GM04503 (cell line): ENCODE measurements at places on chromosomes 3 and 15.

- no peak for DNase-seq
These were observed 84.1 kb downstream of the PPCDC start for GRCh38 chr15:75107516-75107907.

GRCh38 chr15:26635614-26636013, 137.3 kb downstream of the GABRB3 start:
- DNase-seq = no peak

GRCh38 chr3:34056181-34056910, 257.9 kb downstream of the PDCD6IP start:
- no peak for DNase-seq

DNA sequence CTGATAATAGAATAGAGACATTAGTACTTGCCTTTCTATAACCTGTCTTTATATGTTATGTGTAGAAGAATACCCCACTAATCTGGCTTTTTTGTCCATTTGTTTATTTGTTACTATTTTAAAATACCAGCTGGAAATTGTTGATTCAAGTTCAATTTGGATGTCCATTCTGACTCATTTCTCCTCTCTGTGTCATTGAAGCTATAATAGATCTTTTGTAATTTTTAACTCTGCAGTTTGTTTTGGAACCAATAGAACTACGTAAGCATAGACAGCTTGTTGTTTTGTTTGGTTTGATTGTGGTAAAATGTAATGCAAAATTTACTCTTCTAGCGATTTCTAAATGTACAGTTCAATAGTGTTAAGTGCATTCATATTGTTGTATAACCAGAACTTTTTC, 390.4 kb downstream of the ZIC1 start:
- no peak for DNase-seq

DNA sequence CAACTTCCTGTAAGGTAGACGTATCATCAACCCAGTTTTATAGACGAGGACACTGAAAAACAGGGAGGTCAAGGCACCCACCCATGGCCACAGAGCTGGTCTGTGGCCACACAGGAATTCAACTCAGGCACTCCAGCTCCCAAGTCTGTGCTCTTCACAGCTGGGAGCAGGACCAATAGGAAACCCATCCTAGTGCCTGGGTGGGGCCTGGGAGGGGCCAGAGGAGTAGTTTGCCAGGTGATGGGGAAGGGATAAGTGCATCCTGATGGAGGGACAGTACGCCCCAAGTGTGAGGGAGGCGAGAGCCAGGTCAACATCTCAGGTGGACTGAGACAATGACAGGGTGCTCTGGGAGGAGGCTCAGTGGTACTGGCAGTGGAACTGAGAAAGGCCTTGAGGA, 22.0 kb downstream of the KIF9 start:
- DNase-seq = no peak

DNA sequence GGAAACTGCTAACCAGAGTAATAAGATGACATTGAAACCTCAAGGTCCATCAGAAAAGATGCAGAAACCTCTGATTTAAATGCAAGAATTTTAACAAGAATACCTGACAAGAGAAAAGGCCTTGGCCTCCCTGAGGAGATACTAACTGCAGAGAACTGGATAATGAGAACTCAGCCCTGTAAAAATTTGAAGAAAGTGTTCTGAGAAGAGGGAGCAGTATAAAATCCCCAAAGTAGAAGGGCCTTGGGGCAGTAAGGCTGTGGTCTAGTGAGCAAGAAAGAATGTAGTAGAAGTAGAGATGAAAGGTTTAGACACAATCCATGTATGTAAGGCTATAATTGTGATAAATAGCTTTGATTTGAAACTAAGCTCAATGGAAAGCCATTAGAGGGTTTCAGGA, 394.1 kb downstream of the ZBBX start:
- DNase-seq = no peak

DNA sequence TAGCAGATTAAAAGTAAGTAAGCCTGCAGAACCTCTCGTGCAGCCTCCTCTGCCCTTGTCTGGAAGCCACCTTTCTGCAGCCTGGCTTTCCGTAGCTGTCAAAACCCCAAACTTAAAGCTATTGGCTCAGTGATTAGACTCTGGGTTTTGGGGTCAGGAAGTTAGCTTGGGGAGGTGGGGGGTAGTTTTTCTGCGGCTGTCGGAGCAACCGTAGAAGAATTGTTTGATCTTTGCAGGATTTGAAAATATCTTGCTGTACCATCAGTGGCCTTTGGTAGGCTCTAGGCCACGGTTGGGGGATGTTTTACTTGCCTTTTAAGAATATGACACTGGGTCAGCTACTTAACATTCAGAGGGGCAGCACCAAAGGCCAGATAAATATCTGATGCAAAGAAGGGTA, 88.4 kb upstream of the RASGRP1 start:
- DNase-seq = no peak

DNA sequence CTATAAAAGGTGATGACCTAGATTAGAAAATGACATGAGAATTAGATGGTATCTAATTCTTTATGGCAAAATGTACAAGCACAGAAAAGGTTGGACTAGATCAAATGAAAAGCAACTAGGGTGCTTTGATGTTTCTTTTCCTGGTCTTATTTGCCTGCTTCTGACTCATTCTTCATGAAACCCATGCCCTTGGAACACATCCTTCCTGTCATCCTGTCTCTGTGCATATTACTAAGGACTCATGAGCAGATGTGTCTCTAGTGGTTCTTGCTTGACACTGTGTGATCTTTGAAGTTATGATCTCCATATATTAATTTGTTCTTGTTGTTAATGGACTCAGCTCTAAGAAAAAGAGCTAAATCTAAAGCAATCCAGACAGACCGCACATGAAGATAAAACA, 314.0 kb downstream of the ERC2 start:
- no peak for DNase-seq

GRCh38 chr15:95864467-95864886, 466.0 kb upstream of the NR2F2 start:
- DNase-seq = no peak

GRCh38 chr15:65818927-65819562, 27.0 kb upstream of the DENND4A start:
- DNase-seq = no peak

- DNase-seq = no peak
These were observed 393.5 kb downstream of the RSL24D1 start for GRCh38 chr15:54803134-54803808.

DNA sequence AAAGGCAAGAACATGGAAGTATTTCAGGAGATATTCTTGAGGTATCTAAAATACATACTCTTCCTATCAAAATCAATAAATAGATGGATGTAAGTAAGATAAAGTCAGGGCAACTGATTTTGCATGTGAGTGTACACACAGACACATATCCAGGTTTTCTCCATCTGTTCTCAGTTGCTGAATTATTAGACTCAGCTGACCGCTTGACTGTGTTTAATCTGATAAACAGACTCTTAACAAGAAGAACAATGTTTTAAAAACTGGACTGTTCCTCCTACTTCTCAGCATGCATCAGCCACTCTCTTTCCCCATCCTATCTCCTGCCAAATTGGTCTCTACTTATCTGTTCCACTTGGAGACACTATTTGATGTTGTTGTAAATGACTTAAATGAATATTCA, 73.5 kb downstream of the GOLGA8G start:
- DNase-seq = no peak

GRCh38 chr15:55334997-55335396, 16.0 kb downstream of the PIGB start:
- no peak for DNase-seq

DNA sequence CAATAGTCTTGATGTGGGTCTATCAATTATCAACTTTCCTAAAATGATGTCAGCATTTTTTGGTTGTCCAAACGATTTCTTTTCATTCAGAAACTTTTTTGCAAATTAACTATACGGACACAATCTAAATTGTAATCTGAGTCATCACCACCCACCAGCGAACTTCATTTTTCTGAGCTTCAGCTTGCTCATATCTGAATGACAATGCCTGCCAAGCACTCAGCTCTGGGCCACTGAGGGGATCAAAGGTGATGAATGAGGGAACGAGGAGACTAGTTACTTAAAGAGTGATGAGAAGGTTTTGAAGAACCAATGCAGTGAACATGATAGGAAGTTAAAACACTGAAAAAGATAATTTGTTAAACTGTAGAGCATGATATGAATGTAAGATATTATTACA, 14.9 kb upstream of the TBC1D23 start:
- no peak for DNase-seq

- DNase-seq = no peak
These were observed 31.3 kb downstream of the CCDC13 start for GRCh38 chr3:42741796-42742195.

DNA sequence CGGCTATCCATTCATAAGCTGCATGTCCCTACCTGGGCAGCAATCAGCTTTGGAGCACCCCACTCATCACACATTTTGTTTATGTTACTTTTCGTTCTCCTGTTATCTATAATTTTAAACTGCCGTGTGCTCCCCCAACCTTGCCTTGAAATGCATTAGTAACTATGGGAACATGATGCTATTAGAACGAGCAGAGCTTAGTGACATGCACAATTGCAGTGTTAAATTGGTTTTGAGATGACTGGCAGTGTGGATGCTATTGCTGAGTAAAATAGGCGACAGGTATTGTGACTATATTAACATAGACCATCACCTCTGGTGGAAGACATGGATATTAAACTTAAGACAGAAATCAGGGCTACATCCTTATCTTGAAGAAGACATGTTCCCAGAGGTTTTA, 191.6 kb downstream of the KCNAB1 start:
- no peak for DNase-seq

GRCh38 chr3:7573330-7573729, 712.4 kb downstream of the GRM7 start:
- no peak for DNase-seq

- no peak for DNase-seq
These were observed 221.4 kb downstream of the GABRB3 start for GRCh38 chr15:26551473-26551872.

DNA sequence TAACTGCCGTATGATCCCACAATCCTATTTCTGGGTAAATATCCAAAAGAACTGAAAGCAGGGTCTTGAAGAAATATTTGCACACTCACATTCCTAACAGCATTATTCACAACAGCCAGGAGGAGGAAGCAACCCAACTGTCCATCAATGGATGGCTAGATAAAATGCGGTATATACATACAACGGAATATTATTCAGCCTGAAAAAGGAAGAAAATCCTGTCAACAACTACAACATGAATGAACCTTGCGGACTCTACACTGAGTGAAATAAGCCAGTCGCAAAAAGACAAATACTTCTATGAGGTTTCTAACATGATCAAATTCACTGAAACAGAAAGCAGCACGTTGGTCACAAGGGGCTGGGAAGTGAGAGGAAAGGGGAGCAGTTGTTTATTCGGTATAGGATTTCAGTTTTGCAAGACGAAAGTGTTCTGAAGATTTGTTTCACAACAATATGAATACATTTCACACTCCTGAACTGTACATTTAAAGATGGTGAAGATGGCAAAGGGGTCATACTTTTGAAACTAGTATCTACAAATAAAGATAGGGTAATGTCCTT, 6.2 kb downstream of the DLG1 start:
- no peak for DNase-seq

DNA sequence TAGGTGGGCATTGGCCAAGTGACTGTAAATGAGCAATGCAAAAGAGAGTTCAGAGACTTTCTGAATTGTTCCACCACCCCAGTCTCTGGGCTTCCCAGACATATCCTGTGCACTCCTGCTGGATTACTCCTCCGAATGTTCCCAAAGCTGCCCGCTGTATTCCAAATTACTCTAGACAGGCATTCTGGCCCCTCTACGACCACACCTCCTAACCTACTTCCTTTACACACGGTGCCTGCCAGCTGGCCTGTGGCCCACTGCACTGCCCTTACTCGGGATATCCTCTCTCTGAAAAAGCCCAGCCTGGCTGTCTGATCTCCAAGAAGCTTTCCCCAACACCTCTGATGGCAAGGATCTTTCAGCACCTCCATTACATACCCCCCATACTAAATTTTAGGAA, 66.6 kb downstream of the DUT start:
- DNase-seq = no peak

DNA sequence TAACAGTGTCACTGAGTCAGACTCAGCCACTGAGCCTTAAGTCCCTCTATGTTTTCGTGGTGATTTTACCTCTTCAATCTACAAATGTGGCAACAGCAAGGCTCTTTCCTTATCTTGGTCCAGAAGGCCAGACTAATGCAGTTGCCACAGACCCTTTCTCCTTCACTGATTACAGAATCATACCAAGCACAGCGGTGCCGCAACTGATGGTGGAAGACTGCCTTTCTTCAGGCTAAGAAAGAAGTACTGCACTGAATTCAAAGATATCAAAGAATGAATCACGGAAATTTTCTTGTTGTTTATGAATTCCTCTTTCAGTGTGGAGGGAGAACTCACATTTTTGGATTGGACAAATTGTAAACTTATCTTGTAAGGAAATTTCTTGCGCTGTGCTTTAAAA, 18.6 kb downstream of the DCP1A start:
- DNase-seq = no peak

DNA sequence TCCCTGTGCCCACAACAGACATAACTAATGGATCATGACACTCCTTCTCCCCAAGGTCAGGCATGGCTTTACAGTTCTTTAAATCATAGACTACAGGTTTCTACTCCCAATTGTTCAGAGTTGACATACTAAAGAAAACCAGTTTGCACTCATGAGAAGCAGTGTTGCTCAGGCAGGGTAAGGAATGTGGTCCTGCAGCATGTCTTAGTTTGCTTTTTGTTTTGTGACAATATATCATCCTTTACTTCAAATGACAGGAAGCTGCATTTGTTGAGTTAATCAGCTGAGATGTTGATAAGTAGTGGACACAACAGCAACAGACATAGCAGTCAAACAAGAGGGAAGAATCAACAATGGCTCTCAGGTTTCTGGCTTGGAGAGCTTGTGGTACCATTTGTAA, 267.5 kb downstream of the SLCO3A1 start:
- DNase-seq = no peak

GRCh38 chr3:61688307-61688984, 127.1 kb downstream of the PTPRG start:
- DNase-seq = no peak

DNA sequence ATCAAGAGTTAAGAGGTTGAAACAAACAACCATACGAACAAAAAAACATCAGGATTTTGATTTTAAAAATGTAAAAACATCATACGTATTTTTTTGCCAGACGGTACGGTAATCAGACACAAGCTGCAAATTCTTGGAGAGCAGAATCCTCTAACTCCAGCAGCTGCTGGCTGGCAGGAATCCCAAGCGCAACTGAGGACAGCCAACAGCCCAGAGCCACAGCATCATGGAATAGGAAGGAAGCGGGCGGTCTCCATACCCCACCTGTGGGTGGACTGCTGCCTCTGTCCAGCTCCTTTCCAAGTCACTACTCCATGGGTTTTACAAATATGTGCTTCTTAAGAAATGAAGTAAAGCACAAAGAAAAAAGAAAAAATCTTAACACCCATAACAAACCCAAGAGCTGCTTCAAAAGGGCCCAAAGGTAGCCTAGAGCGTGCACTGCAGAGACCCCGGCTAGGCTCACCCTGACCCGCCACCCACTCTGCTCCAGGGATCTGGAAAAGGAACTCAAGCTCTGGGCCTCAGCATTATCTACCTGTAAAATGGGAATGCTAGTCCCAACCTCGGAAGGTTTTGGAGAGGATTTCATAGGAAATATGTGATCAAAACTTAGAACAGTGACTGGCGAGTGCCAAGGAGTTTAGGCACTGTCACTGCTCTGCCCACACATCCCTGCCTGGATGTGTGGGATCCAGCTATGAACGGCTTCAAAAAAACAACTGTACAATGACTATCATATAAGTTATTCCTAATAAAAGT, 33.4 kb downstream of the ZXDC start:
- no peak for DNase-seq
